ENCODE measurements at places on chromosomes 1 and 21. TPM values are rescaled to one million over a fixed set of nuclear protein-coding genes. Genes with fewer than 3 reads are reported as not detected.

LRRC71 gene
- total RNA-seq: not detected

TRIM67 gene
- total RNA-seq: not detected

DMBX1 gene
- not detected for total RNA-seq

TNFRSF25 gene
- total RNA-seq: 90.8 TPM

LCE6A gene
- not detected for total RNA-seq

CYP4A22 gene
- total RNA-seq: not detected

SPATA1 gene
- 0.69 TPM for total RNA-seq

SLC1A7 gene
- total RNA-seq: not detected

TMEM79 gene
- 10.8 TPM for total RNA-seq

SPRR3 gene
- not detected for total RNA-seq

KISS1 gene
- not detected for total RNA-seq

KLHDC9 gene
- total RNA-seq: 0.49 TPM

ZNF683 gene
- 2.4 TPM for total RNA-seq

EXOSC10 gene
- total RNA-seq: 92.9 TPM

DNASE2B gene
- not detected for total RNA-seq

ELAVL4 gene
- total RNA-seq: not detected

TBX19 gene
- total RNA-seq: 1.4 TPM

PLEKHN1 gene
- 2.7 TPM for total RNA-seq

AIRE gene
- total RNA-seq: not detected

PODN gene
- total RNA-seq: not detected

KCND3 gene
- not detected for total RNA-seq

DENND2C gene
- total RNA-seq: 0.59 TPM

ADGRL4 gene
- not detected for total RNA-seq

PLXNA2 gene
- total RNA-seq: 1.1 TPM

DEPDC1 gene
- 11.4 TPM for total RNA-seq

SLC9C2 gene
- not detected for total RNA-seq

Measured in CD8-positive, alpha-beta memory T cell (primary cell).